ENCODE measurements at places on chromosomes 1 and 21.

DNA sequence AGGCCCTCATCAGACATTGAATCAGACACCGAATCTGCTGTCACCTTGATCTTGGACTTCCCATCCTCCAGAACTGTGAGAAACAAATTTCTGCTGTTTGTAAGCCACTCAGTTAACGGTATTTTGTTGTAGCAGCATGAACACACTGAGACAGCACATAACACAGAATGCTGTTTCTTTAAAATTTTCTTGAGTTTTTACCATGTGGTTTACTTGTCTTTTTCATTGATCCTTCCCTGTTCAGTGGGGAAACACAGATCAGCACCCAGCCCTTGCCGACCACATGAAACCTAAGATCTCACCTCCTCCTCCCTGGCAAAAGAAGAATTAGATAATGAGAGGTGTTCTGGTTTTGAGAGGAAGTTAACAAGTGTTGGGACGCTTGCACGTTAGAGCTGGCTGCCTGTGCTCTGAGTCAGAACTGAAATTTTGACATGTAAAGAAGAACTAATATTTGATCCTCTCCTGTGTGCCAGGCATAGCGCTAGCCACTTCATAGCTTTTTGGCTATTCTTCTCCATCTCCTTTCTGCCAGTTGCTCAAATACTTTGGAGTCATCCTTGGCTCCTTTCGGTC is 179.6 kb downstream of the DHRS3 start:
- DNase-seq = no peak

GRCh38 chr1:230049731-230050130 is 17.3 kb upstream of the GALNT2 start:
- peak; percentile 44 for DNase-seq

DNA sequence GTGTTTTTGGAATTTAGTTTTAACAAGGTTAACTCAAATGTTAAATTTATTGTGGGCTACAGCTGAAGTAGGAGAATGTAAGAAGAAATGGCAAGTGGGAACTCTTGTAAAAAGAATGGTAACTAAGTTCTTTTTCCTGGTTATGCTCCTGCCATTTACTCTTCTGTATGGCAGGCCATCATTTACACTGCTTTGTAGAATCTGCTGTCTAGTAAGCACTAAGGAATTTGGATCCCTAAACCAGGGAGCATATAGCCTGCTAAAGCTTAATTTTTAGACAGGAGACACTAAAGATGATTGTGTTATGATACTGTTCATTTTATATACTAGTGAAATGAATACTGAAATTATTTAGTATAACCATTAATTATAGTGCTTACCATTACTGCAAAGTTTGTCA is 85.3 kb downstream of the CAMTA1 start:
- DNase-seq = no peak

DNA sequence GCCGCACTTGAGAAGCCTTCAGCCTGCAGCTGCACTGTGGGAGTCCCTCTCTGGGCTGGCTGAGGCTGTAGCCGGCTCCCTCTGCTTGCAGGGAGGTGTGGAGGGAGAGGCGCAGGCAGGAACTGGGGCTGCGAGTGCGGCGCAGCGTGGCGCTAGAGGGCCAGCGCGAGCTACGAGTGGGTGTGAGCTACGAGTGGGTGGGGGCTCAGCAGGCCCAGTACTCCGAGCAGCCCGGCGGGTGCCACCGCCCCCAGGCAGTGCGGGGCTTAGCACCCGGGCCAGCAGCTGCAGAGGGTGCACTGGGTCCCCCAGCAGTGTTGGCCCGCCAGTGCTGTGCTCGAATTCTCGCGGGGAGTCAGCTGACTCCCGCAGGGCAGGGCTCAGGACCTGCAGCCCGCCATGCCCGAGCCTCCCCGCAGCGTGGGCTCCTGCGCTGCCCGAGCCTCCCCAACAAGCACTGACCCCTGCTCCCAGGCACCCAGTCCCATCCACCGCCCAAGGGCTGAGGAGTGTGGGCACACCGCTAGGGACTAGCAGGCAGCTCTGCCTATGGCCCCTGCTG is 1620.1 kb downstream of the BRINP3 start:
- DNase-seq = no peak

GRCh38 chr1:14027099-14027498 is 327.1 kb downstream of the PRDM2 start:
- peak; percentile 1 for DNase-seq

- DNase-seq = no peak
Measured at GRCh38 chr1:19844731-19845495, 29.8 kb upstream of the RNF186 start.

DNA sequence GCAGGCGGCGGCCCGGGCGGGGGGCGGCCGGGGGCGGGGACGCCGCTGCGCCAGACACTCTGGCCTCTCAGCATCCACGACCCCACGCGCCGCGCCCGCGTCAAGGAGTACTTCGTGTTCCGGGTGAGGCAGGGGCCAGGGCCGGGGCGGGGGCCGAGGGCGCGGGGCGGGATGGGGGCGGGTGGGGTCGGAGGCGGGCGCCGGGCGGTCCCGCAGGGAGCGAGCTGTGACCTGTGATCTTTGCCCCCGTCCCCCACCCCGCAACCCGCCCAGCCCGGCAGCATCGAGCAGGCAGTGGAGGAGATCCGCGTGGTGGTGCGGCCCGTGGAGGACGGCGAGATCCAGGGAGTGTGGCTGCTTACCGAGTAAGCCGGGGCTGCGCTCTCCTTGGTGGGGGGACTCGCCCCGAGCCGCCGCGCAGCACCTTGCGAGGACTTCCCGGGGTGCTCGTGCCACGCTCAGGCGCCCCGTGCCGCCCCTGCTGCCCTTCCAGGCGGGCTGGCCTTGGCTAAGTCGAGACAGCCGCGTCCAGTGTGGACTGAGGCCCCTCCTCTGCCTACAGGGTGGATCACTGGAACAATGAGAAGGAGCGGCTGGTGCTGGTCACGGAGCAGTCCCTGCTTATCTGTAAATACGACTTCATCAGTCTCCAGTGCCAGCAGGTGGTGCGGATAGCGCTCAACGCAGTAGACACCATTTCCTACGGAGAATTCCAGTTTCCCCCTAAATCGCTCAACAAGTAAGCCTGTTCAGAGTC is 514 bp downstream of the TPRG1L start:
- no peak for DNase-seq

- DNase-seq = no peak
Measured at GRCh38 chr1:44565259-44565750, 109.0 kb downstream of the TMEM53 start.

DNA sequence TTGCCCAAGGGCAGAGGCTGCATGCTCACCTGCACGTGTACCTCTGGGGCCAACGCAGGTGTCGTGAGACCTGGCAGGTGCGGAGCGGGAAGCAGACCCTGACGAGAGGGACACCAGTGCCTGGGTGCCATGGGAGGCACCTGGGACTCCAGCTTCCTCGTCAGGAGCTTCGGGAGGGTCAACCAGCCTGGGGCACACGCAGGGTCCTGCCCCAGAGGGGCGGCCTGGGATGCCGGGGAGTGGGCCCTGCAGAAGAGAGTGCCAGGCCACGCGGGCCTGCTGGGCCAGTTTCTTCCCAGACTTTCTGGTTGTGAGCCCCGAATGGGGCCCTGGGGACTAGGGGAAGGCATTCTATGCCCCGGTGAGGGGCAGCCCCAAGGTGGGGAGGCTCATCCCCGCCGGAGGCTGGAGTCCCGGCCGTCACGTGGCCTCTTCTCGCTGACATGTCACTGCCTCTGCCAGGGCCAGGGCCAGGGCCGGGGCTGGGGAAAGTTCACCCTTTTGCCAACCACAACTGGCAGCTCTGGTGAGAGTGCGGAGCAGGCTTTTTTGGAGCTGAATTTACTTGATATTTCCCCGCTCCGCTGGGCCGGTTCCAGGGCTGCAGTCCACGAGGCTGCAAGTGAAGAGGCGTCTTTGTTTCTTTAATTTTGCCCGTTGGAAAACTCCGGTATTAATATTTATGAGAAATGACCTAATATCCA is 38.5 kb upstream of the ACTRT2 start:
- DNase-seq = no peak

GRCh38 chr21:34814529-34814951 is 145.7 kb downstream of the CLIC6 start:
- no peak for DNase-seq

DNA sequence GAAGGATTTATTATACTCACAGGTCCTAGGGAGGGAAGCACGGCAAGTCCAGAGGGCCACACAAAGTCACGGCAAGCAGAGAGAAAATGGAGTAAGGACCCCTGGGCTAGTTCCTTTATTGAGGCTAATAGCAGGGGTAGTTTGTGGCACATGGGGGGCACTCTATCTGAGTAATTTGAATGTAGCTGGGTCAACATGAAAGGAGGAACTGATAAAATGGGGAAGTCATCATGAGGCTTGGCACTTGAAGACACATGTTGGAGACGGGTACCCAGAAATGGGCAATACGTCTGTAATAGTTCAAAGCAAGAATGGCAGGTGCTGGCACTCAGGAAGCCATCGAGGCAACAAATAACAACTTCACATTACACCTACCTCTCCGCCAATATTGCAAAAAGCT is 1136.4 kb downstream of the MRPL39 start:
- DNase-seq = no peak

DNA sequence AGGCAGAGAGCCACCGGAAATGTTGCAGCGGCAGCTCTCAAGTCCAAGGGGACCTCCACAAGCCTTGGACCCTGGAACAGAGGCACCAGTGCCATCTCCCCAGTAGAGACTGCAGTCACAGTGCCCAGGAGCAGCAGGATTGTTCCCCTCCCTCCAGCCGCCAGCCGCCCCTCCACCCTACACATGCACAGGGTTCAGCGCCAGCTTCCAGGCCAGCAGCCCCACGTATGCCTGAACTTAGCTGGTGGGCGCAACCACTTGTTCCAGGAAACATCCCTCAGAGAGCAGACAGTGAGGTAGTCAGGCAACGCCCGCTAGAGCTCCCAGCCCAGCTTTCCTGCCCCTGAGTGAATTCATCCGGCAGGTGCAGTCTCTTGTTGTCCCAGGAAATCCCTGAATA is 1098.1 kb upstream of the NCAM2 start:
- DNase-seq = no peak

DNA sequence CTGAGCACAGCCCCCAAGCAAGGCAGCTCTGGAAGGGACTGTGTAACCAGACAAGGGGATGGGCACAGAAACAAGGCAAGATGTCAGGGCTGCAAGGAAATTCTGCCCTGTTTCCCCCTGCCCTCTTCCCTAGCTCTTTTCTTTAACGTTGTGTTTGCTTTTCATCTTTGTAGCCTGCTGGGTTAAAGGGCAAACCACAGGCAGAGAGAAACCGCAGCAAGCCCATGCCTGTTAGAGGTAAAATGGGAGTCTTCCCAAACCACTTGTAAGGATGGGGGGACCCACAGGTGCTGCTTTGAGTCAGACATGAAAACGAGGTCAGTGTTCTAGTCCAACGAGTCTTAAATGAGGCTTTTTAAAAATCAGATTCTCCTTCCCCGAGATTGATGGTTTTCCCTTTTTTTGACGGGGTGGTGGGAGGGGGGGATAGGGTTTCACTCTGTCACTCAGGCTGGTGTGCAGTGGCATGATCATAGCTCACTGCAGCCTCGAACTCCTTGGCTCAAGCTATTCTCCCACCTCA is 13.3 kb downstream of the TGFBR3 start:
- DNase-seq = no peak

- DNase-seq = no peak
Measured at GRCh38 chr1:111841189-111841588, 85.5 kb downstream of the DDX20 start.

GRCh38 chr1:156342166-156342955 is 4.0 kb downstream of the TSACC start:
- no peak for DNase-seq

DNA sequence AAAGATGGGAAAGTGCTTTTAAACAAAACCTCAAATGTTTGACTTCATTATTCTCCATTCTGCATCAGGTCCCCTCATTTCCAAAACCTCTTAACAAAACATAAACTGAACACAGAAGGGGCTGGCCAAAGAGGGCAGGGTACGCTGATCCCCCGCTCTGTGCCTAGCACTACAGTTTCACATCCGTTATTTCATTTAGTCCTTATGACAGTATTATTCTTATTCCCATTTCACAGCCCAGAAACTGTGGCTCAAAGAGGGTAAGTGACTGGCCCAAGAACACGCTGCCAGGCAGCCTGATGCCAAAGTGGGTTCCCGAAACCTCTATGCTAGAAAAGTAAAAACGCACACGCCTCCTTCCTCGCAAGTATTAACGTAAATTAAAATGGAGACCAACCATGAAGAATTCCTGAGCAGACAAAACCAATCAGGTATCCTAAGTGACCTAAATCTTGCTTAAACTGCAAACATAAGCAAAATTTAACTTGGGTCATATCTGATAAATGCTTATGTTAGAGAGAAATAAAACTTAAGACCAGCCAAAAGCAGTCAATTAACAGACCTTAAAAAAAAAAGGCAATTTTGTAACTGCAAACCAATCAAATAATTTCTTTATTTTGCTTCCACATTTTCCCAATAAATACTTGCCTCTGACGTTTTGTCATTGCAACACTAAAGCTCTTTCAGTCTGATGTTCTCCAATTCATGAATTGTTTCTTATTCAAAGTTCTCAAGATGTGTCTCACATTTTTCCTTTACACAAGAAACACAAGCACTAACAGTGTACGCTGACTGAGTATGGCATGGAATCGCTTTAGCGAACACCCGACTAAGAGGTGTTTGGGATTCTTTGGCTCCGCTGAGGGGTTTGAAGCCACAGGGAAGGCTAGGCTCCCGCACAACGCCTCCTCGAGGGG is 653 bp downstream of the CASP9 start:
- DNase-seq = no peak

DNA sequence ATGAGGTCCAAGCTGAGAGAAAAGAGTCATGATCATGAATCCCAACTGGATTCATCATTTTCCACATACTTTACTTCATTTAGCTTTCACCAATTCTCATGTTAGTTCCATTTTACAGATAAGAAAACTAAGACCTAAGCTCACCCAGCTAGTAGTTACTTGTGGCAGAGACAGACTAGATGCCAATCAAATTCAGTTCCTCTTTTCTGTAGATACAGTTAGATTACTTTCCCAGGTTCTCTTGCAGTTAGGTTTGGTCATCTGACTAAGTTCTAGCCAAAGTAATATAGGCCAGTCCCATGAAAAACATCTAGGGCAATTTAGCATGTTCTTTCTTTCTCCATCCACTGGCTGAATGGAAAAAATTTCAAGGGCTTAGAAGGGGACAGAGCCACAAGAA is 8.9 kb upstream of the KCND3 start:
- DNase-seq = no peak

DNA sequence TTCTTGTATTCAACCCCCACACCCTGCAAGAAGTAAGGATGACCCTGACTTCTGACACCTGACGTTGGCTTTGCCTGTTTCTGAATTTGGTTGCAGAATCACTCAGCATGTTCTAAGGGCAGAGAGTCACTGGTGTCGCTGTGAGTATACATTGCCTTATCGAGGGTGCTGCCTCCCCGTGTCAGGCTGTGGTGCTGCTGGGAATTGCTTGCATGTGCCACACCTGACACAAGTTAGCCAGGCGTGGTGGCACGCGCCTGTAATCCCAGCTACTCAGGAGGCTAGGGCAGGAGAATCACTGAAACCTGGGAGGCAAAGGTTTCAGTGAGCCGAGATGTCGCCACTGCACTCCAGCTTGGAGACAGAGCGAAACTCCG is 45.9 kb downstream of the WDR4 start:
- DNase-seq = peak; percentile 58

GRCh38 chr1:169884634-169885033 is 9.1 kb downstream of the SCYL3 start:
- no peak for DNase-seq

Data from NCI-H1694 (cell line).